ENCODE measurements at places on chromosomes 11 and 22.

DNA sequence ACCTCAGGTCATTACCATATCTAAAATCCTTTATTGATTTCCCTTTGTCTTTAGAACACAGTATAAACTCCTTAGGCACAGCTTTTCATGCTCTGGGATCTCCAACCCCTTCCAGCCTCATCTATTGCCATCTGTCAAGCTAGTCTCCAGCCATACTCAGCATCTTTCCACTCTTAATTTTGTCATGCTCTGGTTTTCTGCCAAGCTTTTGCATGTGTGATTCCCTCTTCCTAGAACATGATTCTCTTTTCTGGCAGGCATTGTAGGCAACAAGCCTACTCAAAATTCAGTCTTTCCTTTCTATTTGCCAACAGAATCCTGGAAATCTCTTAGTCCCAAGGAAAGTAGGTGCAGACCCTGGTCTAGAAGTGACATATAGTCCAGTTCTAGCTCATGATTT, 35.5 kb upstream of the SLC6A5 start:
- DNase-seq: no peak

GRCh38 chr11:64362339-64362738, 3.4 kb downstream of the RPS6KA4 start:
- no peak for DNase-seq

DNA sequence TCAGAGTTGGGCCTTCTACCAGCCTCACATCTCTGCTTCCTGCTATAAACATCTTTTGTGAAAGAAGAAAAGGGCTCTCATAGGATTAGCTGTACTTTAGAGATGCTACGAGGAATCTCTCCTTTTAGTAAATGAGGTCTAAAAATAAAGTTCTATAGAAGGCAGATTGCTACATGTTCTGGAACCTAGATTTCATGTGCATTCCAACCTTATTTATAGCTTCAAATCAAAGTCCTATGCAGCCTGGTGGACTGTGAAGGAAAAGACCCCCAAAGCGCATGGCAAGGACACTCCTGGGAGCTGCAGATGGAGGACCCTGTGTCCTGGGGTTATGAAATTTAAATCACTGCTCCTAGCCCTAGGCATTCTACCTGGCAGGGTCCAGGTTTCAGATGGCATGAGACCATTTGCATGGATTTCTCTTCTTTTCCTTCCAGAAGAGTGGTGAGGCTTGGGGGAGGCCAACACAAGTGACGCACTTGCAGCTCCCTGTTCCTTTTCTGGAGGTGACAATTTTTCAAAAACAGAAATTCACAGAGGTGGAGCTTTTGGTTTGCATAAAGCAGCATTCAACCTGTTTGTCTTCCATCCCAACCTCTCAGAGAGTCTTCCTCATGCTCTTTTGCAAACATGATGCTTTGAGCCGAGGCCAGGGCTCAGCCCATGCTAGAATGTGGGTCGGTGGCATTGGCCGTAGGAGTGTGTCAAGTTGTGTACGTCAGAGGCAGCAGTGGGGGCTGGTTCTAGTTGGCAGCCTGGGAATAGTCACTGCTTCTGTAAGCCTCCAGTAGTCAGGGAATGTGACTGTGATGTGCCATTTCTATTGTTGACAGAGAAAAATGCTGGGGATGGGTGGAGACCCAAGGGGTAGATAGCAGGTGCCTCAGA, 6.3 kb downstream of the CRY2 start:
- DNase-seq: no peak

- DNase-seq: no peak
Observed at GRCh38 chr22:24584166-24584790, 8.6 kb downstream of the LRRC75B start.

- no peak for DNase-seq
Observed at GRCh38 chr22:37139762-37140161, 10.0 kb downstream of the IL2RB start.

- DNase-seq: no peak
Observed at GRCh38 chr11:20963596-20963995, 294.2 kb downstream of the NELL1 start.

- no peak for DNase-seq
Observed at GRCh38 chr11:47331454-47332302, 20.8 kb downstream of the MYBPC3 start.
